ENCODE measurements at places on chromosomes 16 and 17.

- DNase-seq = peak; percentile 46
Measured at GRCh38 chr16:87369796-87370719, 13.5 kb downstream of the FBXO31 start.

DNA sequence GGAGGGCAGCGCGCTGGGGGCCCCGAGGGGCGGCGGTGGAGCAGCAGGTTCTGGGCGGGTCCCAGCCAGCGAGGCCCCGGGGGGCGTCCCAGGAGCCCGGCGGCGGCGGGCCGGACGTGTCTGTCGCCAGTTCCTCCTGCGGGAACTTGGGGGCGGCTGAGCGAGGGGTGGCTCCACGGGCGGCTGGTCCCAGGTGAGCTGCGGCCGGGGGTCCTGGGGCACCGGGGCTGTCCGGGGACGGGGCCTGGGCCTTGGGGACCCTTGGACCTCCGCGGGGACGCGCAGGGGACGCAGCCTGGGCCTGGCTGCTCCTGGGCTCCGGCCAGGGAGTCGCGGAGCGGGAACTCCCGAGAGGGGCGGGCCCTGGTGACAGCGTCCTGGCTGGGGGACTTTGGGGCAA is 54.2 kb upstream of the ZNF267 start:
- DNase-seq = no peak

- DNase-seq = no peak
Measured at GRCh38 chr16:50462793-50463507, 85.2 kb upstream of the NKD1 start.

DNA sequence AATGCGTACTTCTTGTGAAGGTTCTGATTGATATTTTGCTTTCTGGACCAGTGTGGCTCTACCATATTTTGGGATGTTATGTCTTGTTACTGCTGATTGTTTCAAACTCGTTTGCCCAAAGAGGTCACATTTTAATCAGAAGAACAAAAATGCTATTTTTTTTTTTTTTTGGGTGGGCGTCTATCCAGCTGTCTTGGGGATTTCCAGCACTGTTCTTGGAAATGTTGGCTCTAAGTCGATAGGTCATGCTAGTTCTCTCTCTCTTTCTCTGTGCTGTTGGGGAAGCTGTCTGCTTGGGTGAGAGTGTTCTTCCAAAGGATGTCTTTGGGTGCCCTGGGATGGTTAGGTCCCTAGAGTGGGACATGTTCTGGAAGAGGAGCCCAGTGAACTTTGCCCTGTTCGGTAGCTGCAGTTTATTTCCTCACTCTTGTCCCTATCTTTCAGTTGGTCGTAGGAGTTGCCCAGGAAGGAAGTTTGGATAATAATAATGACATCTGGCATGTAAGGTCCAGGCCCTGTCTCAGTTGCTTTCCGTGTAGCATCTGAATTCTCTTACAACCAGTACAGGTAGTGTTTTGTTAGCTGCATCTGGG is 2.9 kb downstream of the IRF8 start:
- no peak for DNase-seq

Measured in D341Med (cell line).